ENCODE measurements at places on chromosomes 11 and 22.

- no peak for DNase-seq
These were observed 242.2 kb upstream of the DDI1 start for GRCh38 chr11:103794262-103794661.

GRCh38 chr22:45602004-45602733 is 69.5 kb upstream of the ATXN10 start:
- no peak for DNase-seq

GRCh38 chr22:44329179-44329796 is 16.5 kb upstream of the SHISAL1 start:
- DNase-seq, result peak; percentile 74

DNA sequence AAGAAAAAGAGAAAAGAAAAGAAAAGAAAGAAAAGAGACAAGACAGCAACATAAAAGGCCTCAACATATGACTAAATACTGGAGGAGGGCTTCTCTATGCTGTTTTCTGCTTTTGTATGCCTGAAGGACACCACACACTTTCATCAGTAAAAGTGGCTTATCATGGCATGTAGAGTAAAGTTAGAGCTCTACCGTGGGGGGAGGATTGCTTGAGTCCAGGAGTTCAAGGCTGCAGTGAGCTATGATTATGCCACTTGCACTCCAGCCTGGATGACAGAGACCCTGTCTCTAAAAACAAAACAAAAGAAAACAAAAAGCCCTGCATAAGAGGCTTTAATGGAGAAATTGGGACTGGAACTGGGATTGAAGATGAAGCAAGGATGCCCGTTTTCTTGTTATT is 5.7 kb downstream of the PTS start:
- DNase-seq, result no peak

DNA sequence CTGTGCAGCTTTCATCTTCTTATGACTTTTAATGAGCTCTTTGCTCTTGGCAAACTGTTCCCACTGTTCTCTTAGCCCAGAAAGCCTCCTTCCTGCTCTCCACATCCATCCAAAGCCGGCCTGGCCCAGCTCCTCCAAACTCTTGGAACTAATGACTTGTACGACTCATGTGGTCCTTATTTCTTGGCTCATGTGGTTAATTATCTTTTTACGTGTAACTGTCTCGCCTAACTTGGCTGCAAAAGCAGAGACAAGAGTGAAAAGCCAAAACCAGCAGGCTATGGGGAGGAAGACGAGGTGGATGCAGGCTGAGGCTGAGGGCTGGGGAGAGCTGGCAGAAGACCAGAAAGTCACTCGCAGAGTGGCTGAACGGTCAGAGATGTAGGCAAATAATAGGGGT is 5.5 kb downstream of the CSNK2A3 start:
- no peak for DNase-seq

GRCh38 chr11:115964091-115964490 is 459.9 kb upstream of the CADM1 start:
- no peak for DNase-seq

DNA sequence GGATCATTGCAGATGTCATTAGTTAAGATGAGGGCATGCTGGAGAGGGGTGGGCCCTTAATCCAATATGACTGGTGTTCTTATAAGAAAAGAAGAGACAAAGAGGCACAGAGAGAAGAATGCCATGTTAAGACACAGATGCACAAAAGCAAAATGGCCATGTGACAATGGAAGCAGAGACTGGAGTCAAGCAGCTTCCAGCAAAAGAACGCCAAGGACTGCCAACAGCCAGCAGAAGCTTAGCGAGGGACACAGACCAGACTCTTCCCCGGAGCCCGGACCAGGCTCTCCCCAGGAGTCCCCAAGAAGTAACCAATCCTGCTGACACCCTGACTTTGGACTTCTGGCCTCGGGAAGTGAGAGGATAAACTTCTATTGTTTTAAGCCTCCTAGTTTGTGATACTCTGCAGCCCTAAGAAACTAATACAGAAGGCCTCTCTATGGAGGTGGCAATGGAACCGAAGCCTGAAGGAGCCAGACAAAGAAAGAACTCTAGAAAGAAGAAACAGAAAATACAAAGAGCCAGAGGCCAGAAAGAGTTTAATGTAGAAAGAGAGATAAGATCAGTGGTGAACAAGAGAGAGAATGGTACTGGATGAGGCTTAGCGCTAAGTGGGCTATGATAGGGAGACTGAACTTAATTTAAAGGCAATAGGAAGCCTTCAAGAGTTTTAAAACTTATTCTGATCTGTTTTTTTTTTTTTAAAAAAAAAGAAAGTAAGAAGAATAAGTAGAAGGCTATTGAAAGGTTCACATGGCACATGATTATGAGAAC is 27.7 kb downstream of the PRCP start:
- DNase-seq, result no peak

GRCh38 chr22:41487037-41487935 is 18.4 kb downstream of the ACO2 start:
- DNase-seq, result no peak

GRCh38 chr11:1149545-1149944 is 8.2 kb upstream of the MUC5AC start:
- no peak for DNase-seq

- DNase-seq, result no peak
These were observed 414.2 kb downstream of the SOX6 start for GRCh38 chr11:15942126-15942525.

GRCh38 chr22:33958741-33959140 is 38.5 kb upstream of the LARGE1 start:
- DNase-seq, result no peak

- no peak for DNase-seq
These were observed 45.7 kb downstream of the TRIOBP start for GRCh38 chr22:37742376-37743171.

- DNase-seq, result no peak
These were observed 123.4 kb downstream of the SWAP70 start for GRCh38 chr11:9787260-9787659.
